ENCODE measurements at places on chromosomes 7 and 10. TPM values are rescaled to one million over a fixed set of nuclear protein-coding genes. Genes with fewer than 3 reads are reported as not detected.

The CRHR2 gene
- not detected for total RNA-seq

DNA sequence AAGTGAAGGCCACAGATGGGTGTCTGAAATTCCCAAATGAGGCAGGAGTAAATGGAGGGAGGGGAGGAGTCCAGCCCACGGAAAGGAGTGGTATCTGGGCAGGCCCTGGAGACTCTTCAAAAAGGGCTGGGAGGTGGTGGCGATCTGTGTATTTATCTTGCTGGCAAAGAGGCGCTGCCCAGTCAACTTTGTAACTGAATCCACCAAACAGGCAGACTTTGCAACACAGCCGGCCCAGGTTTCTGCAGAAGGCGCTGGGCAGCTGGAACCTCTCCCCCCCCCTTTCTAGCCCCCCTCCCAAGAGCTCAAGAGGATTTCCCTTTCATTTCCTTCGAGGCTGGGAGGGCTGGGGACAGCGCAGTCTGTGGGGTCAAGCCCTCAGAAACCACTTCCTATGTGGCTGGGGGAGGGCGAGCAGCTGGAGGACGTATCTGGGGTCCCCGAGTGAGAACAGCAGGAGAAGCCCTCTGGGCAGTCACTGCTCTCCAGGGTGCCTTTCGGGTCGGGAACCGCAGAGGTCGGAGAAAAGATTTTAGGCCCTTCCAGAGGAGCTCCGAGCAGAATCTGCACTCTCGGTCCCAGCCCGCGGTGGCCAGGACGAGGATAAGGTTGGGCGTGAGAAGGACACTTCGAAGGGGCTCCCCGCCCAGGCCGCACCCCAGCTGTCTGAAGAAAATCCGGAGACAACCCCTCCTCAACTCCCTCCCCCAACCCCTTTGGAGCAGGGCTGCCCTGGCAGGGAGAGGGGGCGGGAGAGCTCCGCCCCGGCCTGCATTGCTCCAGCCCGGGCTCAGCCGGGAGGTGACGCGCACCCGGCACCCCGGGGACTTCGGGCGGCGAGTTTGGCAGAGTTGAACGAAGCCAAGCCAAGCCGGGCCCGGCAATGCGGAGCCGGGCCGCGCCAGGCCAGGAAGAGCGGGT lies 965 bp downstream of the ZCCHC24 start:
- no peaks in the 10 kb centered on the region for H3K4me1 ChIP-seq
- no peaks in the 10 kb centered on the region for H3K27me3 ChIP-seq

The CCL26 gene
- 0.96 TPM for total RNA-seq

The XRCC2 gene
- total RNA-seq, result 0.49 TPM

GRCh38 chr10:35417795-35418194 lies 81.5 kb downstream of the CCNY start:
- no peak for DNase-seq
- no peak overlapping the region for H3K4me3 ChIP-seq
- H3K27me3 ChIP-seq, result no peaks in the 10 kb centered on the region
- no peak overlapping the region for H3K27ac ChIP-seq
- H3K36me3 ChIP-seq, result no peaks in the 10 kb centered on the region

The RARRES2 gene
- 132 TPM for total RNA-seq

- no peak for DNase-seq
- H3K36me3 ChIP-seq, result peaks cover 55% of the 10 kb centered on the region
- no peak overlapping the region for H3K27ac ChIP-seq
- H3K4me3 ChIP-seq, result no peak overlapping the region
- no peaks in the 10 kb centered on the region for H3K27me3 ChIP-seq
Measured at GRCh38 chr10:102652170-102652916, 8.1 kb downstream of the TRIM8 start.

Data from adrenal gland (tissue), 19 donors.